ENCODE measurements at places on chromosomes 2 and 18.

DNA sequence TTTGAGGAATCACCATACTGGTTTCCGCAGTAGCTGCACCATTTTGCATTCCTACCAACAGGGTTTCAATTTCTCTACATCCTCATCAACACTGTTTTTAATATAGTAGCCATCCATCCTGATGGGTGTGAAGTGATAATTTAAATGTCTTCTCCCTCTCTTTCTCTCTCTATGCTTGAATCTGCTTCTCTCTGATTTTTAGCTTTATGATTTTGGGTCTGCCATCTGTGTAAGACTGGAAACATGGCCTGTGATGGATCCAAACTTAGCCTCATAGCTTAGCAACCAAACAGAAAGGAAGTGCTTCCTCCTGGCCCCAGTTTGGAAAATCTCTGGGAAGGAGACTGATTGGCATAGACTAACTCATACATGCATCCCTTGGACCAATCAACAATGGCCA is 33.7 kb upstream of the OSBPL6 start:
- DNase-seq, result no peak

DNA sequence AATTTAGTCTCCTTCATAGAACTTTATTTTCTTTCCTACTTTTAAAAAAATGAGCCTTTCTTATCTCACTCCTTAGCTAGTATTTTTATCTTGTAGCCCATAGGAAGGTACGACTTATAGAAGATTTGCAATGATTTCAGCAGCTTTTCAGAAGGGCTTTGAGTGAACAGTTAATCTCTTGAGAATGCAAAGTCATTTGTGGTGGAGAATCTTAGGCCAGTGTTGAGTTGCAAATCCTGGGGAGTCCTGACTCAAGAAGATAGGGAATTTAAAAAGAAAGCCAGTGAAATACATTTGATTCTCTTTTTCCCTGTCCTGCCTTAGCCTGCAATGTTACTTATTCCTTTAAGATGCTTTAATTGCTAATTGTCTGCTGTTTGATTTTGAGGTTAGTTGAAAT is 33.6 kb downstream of the LYPD6 start:
- DNase-seq, result no peak

GRCh38 chr2:239660390-239661230 is 259.8 kb upstream of the HDAC4 start:
- no peak for DNase-seq

- no peak for DNase-seq
Measured at GRCh38 chr2:240586919-240587800, 626 bp downstream of the CAPN10 start.

GRCh38 chr2:12533337-12534005 is 183.3 kb upstream of the TRIB2 start:
- DNase-seq, result no peak

GRCh38 chr2:218397463-218397819 is 2.2 kb upstream of the CTDSP1 start:
- no peak for DNase-seq

DNA sequence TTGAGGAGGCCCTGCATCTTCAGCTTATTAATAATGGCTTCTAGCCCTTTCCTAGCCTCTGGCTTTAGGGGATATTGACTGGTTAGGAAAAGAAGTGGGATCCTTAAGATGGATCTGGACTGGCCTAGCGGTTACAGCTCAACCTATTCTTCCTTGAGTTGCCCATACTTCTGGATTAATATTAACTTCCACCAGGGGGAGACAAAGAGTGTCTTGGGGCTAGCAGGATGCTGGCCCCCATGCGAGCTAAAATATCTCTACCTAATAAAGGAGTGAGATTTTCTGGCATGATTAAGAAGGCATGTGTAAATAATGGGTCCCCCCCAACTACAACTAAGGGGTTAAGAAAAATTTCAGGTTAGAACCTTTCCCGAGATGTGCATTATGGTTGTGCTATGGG is 23.2 kb upstream of the PLA2R1 start:
- no peak for DNase-seq

DNA sequence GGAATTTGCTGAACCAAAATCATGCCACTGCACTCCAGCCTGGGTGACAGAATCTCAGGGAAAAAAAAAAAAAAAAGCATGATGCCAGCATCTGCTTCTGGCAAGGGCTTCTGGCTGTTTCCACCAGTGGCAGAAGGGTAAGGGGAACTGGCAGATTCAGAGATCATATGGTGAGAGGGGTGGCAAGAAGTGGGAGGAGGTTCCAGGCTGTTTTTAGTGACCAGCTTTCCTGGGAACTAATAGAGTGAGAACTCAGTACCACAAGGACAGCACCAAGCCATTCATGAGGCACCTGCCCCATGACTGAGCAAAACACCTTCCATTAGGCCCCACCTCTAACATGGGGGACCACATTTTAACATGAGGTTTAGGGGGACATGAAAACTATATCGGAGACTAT is 18.4 kb upstream of the CLASP1 start:
- DNase-seq, result no peak

GRCh38 chr2:121587131-121587530 is 56.5 kb downstream of the RNU4ATAC start:
- DNase-seq, result no peak

GRCh38 chr2:144514616-144515091 is 5.3 kb downstream of the ZEB2 start:
- DNase-seq, result no peak
